ENCODE measurements at places on chromosomes 2 and 18. TPM values are rescaled to one million over a fixed set of nuclear protein-coding genes. Genes with fewer than 3 reads are reported as not detected.

GRCh38 chr2:72238311-72238710 is 90.6 kb upstream of the CYP26B1 start:
- no peak for DNase-seq

DNA sequence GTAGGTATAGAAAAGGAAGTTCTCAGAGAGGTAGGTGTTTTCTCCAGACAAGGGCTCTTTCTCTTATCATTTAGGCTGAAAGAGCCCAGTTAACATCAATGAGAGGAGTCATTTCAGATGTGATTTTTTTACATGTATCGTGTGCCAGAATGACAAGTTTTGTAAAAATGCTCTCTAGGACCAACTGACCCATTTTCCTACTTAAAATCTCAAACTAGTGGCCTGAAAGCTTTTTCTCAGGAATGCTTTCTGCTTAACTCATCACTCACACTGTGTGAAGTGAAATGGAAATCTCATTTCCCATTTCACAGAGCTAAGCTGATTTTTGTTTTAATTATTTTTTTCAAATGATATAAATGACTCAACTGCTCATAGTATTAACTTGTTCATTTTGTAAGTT is 128.7 kb upstream of the CYP26B1 start:
- no peak for DNase-seq

DNA sequence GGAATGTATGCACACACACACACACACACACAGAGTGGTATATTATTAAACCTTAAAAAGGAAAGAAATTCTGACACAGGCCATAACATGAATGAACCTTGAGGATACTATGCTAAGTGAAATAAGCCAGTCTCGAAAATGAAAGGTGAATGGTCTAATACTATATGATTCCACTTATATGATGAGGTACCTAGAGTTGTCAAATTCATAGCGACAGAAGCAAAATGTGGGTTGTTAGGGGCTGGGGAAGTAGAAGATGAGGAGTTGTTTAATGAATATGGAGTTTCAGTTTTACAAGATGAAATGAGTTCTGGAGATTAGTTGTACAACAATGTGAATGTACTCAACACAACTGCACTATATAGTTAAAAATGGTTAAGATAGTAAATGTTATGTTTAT is 118.1 kb downstream of the ABCA12 start:
- no peak for DNase-seq

DNA sequence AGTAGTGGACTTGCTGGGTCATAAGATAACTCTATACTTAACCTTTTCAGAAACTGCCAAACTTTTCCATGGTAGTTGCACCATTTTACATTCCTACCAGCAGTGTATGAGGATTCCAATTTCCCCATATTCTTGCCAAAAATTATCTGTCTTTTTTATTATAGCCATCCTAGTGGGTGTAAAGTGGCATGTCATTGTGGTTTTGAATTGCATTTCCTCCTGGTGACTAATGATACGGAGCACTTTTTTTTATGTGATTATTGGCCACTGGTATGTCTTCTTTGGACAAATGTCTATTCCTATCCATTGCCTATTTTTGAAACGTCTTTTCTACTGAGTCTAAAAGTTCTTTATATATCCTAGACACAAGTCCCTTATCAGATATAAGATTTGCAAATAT is 44.3 kb downstream of the CACNB4 start:
- DNase-seq, result peak; percentile 72

- DNase-seq, result no peak
Observed at GRCh38 chr2:99555404-99555803, 65.6 kb upstream of the REV1 start.

DNA sequence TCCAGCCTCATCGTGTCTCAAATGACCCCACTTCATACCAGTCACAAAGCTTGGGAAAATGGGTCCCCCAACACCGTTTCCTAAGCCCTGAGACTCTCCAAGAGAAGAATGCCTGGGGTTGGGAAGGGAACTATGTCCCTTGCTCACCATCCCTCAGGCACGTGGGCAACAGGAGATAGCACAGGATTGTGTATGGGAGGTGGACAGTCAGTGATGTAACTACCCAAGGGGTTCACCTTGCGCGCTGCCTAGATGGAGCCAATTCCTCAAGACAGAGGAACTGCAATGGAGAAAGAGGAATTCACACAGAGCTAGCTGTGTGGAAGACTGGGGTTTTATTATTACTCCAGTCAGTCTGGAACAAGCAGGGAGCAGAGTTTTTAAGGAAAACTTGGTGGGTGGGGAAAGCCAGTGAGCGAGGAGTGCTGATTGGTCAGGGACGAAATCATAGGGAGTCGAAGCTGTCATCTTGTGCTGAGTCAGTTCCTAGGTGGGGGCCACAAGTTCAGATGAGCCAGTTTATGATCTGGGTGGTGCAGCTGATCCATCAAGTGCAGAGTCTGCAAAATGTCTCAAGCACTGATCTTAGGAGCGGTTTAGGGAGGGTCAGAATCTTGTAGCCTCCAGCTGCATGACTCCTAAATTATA is 13.8 kb upstream of the CXCR1 start:
- no peak for DNase-seq

DNA sequence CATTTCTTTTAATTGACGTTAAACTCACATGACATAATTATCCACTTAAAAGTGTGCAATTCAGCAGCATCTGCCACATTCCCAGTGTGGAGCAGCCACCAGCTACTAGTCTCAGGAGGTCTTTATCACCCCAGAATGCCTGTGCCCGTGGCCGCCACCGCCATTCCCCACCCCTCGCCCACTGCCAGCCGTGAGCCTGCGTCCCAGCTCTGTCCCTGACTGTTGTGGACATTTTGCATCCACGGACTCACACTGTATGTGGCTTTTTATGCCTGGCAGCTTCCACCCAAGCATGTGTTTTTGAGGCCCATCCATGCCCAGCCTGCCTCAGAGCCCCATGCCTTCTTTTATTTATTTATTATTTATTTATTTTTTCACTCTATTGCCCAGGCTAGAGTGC is 9.2 kb downstream of the BOK start:
- DNase-seq, result no peak

- DNase-seq, result no peak
Observed at GRCh38 chr18:3603421-3604234, 153.7 kb downstream of the TGIF1 start.

DNA sequence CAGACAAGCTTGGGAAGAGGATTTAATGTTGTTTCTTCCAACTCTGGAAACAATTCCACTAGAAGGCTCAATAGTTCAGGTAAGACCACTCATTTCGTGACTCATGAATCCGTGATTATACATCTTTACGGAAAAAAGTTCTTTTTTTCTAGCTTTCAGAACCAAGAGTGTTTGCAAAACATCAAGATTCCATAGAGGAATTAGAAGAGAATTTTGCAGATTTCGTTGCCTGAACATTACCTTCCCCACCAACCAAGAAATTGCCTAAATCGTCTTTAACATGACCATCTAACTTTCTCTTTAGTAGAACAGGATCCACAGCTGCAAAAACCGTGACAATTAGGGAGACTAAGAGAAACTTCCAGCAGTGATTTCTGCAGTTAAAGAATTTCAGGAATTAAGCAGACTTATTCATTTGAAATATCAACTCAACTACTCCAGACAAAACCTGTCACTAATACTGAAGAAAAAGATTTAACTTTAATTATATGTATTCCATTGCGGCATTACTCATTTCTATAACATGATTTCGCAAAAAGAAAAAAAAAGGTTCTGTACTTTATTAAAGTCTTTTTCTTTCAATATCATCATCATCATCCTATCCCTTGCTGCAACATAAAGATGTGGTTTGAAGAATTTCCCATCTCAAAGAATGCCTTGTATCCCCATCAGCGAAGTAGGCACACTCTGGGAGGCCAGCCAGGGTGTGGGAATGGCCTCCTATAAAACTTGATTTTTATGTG is 1.9 kb upstream of the NAB1 start:
- no peak for DNase-seq

DNA sequence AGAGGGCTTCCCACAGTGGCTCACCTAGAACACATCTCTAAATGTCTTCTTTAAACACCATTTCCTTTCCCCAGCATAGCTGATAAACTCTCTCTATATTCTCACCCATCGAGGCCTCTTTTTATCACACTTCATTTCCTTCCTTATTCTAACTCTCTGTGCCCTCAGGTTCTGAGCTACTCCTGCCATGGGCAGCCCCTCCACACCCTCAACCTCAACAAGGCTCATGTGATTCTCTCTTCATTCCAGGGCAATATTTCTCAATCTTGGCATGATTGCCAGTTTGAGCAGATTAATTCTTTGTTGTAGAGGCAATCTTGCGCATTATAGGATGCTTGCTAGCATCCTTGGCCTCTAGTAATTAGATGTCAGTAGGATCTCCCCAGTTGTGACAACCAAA is 999.1 kb downstream of the TSN start:
- no peak for DNase-seq

- no peak for DNase-seq
Observed at GRCh38 chr18:25464227-25464626, 112.3 kb upstream of the ZNF521 start.

DNA sequence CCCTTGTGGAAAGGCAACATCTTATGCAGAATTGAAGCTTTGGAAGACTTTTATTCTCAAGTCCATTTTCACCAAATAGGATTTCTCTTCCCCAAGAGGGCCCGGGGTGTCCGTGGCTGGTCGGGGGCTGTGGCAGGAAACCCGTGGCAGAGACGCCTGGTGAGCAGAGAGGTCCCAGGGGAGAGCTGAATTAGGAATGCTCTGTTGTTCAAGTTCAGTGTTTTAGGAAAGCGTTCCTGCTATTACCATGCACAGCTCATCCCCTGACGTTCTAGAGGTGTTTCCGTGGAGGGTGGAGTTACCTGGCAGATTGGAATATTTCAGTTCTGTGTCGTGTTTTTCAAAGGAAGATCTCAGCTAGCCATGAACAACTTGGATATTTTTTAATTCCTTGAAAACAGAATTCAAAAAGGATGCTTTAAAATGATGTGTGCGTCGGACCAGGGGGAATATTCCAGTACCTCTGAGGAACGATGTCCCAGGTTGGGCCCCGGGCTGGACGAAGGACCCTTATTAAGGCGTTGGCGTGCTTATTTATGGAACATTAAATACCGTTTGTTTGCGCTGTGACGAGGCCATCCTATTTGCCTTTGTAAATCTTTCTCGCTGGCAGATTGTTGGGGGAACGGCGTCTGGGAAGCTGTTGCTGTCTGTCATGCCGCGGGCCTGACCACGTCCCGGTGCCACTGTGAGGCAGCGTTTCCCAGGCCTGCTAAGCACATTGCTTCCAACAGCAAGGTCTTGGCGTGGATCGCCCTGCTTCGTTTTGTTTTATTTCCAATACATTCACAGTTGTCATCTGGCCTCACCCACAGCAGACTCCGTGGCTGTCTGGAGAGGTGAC is 8.2 kb downstream of the NFATC1 start:
- no peak for DNase-seq

GRCh38 chr2:39247512-39248043 is 3.8 kb upstream of the CDKL4 start:
- no peak for DNase-seq

DNA sequence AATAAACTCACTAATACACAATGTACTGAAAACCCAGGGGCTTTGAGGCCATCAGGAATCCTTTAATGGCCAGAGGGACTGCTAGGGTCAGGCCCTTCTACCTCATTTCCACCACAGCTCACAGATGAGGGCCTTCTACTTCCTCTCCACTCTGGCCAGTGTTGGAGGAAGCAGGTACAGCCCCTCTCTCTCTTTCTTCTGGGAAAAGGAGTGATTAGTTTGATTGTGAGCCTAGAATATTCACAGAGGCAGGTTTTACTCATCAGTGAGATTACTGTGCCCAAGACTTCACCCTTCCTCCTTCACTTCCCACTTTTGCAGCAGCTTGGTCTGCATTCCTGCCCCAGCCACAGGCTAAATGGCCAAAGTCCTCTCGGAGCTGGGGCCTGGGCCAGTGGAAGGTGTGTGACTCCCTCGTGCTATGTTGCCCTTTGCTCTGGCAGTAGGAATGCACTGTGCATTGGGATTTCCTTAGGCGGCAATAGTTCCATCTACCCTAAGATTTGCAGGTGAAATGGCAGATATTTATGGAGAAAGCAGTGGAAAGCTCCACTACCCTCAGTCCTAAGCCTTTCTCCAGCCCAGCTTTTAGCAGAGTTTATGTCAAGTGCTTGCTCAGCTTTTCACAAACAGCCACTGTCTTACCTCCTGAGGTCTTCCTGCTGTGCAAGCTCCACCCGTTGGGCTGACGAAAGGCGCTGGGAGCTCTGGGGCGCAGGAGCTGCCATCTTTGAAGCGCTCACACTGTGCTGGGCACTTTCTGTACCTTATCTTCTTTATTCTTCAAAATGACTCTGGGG is 36.2 kb upstream of the YES1 start:
- DNase-seq, result no peak

DNA sequence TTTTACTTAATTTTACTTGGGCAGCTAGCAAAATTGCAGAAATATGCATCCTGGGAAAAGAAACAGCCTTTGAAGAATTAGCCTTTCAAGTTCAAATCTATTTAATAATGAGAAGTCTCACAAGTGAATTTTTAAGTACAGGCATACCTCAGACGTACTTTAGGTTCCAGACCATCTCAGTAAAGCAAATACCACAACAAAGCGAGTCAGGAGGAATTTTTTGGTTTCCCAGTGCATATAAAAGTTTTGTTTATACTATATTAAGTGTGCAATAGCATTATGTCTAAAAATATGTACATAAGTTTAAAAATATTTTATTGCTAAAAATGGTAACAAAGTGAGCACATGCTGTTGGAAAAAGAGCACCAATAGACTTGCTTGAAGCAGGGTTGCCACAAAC is 50.8 kb upstream of the TWSG1 start:
- DNase-seq, result no peak

GRCh38 chr2:191165176-191165643 is 14.4 kb upstream of the STAT4 start:
- DNase-seq, result no peak

DNA sequence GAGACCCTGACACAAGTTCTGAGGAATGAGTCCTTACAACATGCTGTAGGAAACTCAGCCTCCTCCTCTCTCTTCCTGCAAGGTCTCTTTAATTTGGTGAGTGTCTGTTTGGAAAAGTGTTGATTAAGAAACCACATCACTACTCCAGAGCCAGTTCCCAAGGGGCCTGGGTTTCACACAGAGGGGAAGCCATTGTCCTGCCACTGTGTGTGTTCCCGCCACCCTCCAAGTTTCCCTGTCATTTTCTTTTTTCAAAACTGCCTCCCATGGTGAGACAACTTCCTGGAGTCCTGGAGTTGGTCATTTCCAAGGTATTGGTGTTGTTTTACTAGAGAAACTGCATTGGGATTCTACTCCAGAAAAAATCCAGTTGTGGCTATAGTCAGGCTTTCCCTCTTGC is 232.0 kb upstream of the PARD3B start:
- no peak for DNase-seq

GRCh38 chr2:82875858-82876257 is 1583.2 kb downstream of the SUCLG1 start:
- DNase-seq, result peak; percentile 96

DNA sequence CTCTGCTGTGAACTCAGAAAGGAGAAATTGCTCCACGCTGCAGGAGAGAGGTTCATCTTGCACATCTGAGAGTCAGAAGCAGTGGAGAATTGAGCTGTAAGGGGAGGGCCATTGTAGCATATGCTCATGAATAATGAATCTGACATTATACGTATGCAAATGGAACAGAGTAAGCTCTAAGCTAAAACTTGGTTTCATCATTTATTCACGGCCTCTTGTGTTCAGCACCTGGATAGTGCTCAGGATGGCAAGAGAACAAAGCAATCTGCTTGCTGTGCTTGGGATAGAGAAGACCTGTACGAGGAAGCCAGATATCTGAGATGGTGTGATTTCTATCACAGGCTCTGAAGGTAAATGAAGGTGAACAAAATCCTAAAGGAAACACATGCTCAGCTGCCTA is 87.9 kb upstream of the GCFC2 start:
- DNase-seq, result no peak

- no peak for DNase-seq
Observed at GRCh38 chr2:68127358-68128242, 30.1 kb upstream of the PNO1 start.

The ALS2 gene
- 43.6 TPM for total RNA-seq

The NDC80 gene
- 1.3 TPM for total RNA-seq

The SMAD7 gene
- 8.3 TPM for total RNA-seq

The PDE11A gene
- total RNA-seq, result under 0.01 TPM
